Uterus (tissue), 4 donors: ENCODE measurements at places on chromosomes 16 and 17. TPM values are rescaled to one million over a fixed set of nuclear protein-coding genes. Genes with fewer than 3 reads are reported as not detected.
A peak's percentile ranks its signal among the peaks of the same experiment; 100 is the strongest.

DNA sequence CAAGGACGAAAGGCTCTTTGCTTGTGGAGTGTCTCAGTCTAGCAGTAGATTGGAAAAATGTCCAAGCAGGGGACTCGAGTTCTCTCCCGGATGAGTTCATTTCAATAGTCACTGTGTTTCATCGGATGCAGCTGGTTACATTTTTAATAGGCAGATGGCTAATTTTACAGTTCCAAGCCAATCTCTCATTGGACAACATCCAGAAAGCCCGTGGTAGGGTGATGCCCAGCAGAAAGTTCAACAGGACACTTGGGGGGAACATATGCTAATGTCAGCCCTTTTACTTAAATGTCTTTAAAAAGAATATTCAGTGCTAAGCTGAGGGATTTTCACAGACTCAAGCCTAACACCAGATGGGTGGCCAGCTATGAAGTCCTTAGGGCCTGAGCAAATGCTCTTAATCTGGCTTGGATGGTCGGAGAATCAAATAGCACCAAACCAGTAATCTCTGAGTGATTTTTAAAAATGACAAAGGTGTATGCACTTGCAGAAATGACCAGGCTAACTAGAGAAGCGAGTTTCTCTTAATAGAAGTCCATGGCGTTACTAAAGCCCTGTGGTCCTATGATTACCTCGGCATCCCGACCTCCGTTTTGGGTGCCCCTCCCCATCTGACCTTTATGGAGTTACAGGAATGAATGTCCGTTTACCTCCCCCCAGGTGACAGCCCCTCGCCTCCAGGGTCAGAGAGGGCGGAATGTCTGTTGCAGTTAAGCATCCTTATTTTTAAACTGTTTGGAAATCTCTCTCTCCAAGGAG lies 289.2 kb upstream of the SALL1 start:
- no peak for DNase-seq
- no peaks in the 10 kb centered on the region for H3K36me3 ChIP-seq
- no peaks in the 10 kb centered on the region for H3K4me1 ChIP-seq
- H3K4me3 ChIP-seq, result no peak overlapping the region

GRCh38 chr16:31181102-31181830 lies 1.3 kb downstream of the FUS start:
- peak overlapping the region; percentile 95 for H3K4me3 ChIP-seq
- H3K27ac ChIP-seq, result peak overlapping the region; percentile 99
- no peaks in the 10 kb centered on the region for H3K36me3 ChIP-seq
- no peaks in the 10 kb centered on the region for H3K27me3 ChIP-seq
- H3K4me1 ChIP-seq, result peaks cover 10% of the 10 kb centered on the region
- DNase-seq, result peak; percentile 38

DNA sequence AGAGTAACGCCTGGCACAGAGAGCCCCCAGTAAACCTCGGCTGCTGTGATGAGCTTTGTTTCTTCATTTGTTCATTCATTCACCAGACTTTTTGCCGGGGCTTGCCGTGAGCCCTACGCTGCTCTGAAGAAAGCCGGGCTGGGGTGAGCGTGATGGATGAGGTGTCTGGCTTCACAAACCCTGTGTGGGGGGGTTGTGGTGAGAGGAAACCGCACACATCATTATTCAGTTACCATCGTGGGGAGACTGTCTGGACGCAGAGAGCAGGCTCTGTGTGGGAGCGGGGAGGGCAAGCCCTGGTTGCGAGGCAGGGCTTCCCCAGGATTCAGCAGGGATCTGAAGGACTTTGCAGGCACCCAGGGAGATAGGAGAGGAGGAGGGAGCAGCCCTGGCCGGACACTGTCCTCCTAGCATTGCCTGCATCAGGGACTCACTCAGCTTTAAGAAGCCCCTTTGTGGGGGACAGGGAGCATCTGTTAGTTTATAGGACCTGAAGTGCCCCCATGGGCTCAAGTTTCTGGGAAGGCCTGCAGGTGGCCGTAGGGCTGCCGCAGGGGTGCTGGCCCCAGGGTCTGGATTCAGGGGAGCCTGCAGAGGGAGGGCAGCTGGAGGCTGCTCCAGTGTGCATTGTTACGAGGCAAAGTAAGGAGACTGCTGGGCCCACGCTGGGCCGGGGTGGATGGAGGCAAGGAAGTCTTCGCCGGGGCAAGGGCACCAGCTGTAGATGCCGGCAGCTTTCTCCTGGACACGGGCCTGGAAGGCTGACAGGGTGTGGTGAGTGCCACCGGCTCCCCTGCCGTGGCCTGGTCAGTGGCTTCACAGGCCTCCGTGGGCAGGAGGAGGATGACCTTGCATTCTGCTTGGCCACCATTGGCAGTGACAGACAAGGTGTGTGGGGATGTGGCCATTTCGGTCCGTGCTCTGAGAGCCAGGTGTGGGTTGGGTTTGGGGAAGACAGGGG lies 334.5 kb downstream of the SEC14L1 start:
- DNase-seq, result peak; percentile 67
- no peak overlapping the region for H3K4me3 ChIP-seq
- no peaks in the 10 kb centered on the region for H3K27me3 ChIP-seq
- H3K4me1 ChIP-seq, result peaks cover 81% of the 10 kb centered on the region

- H3K4me1 ChIP-seq, result peaks cover 18% of the 10 kb centered on the region
- H3K4me3 ChIP-seq, result no peak overlapping the region
- H3K27ac ChIP-seq, result no peak overlapping the region
- H3K27me3 ChIP-seq, result no peaks in the 10 kb centered on the region
- DNase-seq, result no peak
These were observed 3.5 kb downstream of the CORO6 start for GRCh38 chr17:29619251-29619650.

DNA sequence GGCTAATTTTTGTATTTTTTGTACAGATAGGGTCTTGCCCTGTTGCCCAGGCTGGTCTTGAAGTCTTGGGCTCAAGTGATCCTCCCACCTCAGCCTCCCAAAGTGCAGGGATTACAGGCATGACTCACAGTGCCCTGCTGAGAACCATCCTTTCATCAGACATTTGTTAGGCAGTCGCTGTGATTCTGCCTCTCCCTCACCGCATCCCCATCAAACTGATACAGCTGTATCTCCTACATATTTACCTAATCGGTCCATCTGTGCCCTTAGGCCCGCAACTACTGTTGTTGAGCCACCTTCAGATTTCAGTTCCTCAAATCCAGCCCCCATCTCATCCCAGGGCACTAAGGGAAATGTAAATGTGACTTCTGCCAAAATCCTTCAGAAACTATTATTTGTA lies 2.0 kb upstream of the SLC43A2 start:
- H3K27me3 ChIP-seq, result no peaks in the 10 kb centered on the region
- no peaks in the 10 kb centered on the region for H3K4me1 ChIP-seq
- H3K36me3 ChIP-seq, result no peaks in the 10 kb centered on the region

DNA sequence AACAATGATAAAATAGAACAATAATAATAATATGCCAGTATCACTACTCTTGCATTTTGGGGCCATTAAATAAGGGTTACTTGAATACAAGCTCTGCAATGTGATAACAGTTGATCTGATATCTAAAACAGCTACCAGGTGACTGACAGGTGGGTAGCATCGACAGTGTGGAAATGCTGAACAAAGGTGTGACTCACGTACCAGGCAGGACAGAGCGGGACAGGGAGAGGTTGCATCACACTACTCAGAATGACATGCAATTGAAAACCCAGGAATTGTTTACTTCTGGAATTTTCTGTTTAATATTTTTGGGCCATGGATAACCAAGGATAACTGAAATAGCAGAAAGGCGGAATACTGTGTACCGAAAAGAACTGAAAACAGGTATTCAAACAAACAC lies 15.8 kb upstream of the ZNF19 start:
- no peaks in the 10 kb centered on the region for H3K27me3 ChIP-seq
- H3K27ac ChIP-seq, result no peak overlapping the region
- no peak for DNase-seq
- H3K4me3 ChIP-seq, result no peak overlapping the region
- no peaks in the 10 kb centered on the region for H3K4me1 ChIP-seq
- no peaks in the 10 kb centered on the region for H3K36me3 ChIP-seq

DNA sequence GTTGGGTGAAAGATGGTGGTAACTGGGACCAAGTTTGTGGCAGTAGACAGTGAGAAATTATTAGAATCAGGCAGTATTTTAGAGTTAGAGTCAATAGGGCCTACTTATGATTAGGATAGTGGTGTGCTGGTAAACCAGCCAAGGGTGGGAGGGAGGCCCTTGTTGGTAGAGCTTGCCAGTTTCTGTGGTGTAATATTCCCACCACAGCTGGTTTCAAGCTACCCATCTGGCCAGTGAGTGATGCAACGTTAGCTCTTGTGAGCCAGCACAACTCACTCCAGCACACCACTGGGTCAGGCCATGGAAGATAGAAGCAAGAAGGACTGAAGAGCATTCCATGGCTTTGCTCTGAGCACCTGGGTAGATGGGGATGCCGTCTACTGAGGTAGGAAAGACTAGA lies 34.9 kb downstream of the GNAO1 start:
- no peak overlapping the region for H3K27ac ChIP-seq
- H3K27me3 ChIP-seq, result no peaks in the 10 kb centered on the region
- no peak overlapping the region for H3K4me3 ChIP-seq
- no peaks in the 10 kb centered on the region for H3K36me3 ChIP-seq
- no peak for DNase-seq
- H3K4me1 ChIP-seq, result no peaks in the 10 kb centered on the region

- H3K4me3 ChIP-seq, result no peak overlapping the region
- H3K4me1 ChIP-seq, result peaks cover 5% of the 10 kb centered on the region
- peak overlapping the region; percentile 89 for H3K27ac ChIP-seq
- H3K27me3 ChIP-seq, result no peaks in the 10 kb centered on the region
- H3K36me3 ChIP-seq, result no peaks in the 10 kb centered on the region
- peak; percentile 91 for DNase-seq
These were observed 54.3 kb upstream of the RBFOX3 start for GRCh38 chr17:79664930-79665737.

DNA sequence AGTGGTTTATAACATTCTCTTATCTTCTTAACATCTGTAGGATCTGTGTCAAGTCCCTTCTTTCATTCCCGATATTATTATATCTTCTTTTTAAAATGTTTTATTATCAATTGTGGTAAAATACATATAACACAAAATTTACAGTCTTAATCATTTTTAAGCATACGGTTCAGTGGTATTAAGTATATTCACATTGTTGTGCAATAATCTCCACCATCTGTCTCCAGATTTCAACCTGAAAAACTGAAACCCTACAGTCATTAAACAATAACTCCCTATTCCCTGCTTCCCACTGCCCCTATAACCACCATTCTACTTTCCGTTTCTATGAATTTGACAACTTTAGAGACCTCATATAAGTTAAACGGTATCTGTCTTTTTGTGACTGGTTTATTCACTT lies 45.5 kb downstream of the CEP112 start:
- H3K27ac ChIP-seq, result no peak overlapping the region
- H3K27me3 ChIP-seq, result no peaks in the 10 kb centered on the region
- H3K4me1 ChIP-seq, result no peaks in the 10 kb centered on the region
- peaks cover 3% of the 10 kb centered on the region for H3K36me3 ChIP-seq
- H3K4me3 ChIP-seq, result no peak overlapping the region
- DNase-seq, result no peak

GRCh38 chr16:89842471-89843408 lies 14.5 kb downstream of the SPIRE2 start:
- H3K4me1 ChIP-seq, result no peaks in the 10 kb centered on the region
- no peak overlapping the region for H3K4me3 ChIP-seq
- no peak overlapping the region for H3K27ac ChIP-seq

DNA sequence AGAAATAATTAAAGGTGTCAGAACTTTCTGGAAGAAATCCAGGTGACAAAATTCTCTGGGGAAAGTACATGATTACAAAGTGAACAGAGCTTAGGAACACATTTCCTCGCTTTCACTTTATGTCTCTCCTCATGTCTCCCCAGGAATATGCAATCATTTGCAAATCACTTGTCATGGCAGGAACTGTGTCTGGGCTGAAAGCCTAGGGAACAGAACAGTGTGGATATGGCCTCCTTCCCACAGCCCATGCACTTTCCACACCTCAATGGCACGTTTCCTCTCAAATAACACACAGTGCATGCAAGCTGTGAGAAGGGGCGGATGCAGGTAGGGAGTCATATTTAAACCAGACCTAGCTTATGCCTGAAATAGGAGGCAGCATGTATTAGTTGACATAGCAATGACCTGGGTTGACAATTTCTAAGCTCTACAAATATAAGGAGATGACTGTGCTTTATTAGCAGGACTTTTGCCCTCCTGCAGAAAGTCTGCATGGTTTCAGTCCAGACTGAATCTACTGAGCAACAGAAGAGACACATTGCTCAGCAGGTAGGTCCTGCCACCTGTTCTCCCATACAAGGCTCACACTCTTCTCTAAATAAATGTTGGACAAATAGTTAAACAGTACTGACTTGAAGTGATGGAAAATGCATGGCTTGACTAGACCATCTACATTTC lies 236.0 kb upstream of the ELAC2 start:
- H3K4me1 ChIP-seq, result no peaks in the 10 kb centered on the region
- no peaks in the 10 kb centered on the region for H3K36me3 ChIP-seq
- H3K4me3 ChIP-seq, result no peak overlapping the region
- no peak for DNase-seq
- no peaks in the 10 kb centered on the region for H3K27me3 ChIP-seq

DNA sequence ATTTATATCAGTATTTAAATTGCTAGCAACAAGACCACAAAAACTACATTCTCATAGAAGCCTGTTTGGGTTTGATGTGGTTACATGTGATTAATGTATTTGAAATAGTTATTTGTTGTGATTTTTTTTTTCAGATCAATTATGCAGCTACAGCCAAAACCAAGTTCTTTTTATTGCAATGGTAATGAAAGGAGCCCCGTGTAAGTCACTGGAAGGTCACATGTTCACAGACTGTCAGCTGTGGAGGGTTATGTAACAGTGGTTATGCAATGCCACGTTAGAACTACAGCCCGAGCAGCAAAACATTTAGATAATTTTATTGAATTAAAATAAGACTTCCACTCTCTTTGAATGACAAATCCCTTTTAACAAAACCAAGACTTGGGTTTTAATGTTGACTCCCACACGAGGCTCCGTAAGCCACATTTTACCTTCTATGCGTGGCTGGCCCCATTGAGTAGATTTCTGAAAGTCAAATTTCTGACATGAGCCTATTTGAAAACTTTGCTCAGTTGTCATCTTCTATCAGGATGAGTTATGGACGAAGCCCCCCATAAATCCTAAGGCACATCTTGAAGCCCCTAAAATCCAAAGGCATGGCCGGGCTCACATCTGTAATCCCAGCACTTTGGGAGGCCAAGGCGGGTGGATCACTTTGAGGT lies 41.8 kb upstream of the SEC14L1 start:
- no peaks in the 10 kb centered on the region for H3K27me3 ChIP-seq
- H3K4me1 ChIP-seq, result peaks cover 10% of the 10 kb centered on the region
- DNase-seq, result peak; percentile 77
- no peak overlapping the region for H3K4me3 ChIP-seq
- H3K36me3 ChIP-seq, result no peaks in the 10 kb centered on the region
- H3K27ac ChIP-seq, result peak overlapping the region; percentile 89

- no peaks in the 10 kb centered on the region for H3K36me3 ChIP-seq
- H3K4me1 ChIP-seq, result no peaks in the 10 kb centered on the region
- no peak overlapping the region for H3K27ac ChIP-seq
- DNase-seq, result no peak
- H3K27me3 ChIP-seq, result no peaks in the 10 kb centered on the region
These were observed 93.4 kb upstream of the METRNL start for GRCh38 chr17:82985973-82986372.

- H3K27me3 ChIP-seq, result no peaks in the 10 kb centered on the region
- no peaks in the 10 kb centered on the region for H3K4me1 ChIP-seq
- H3K27ac ChIP-seq, result no peak overlapping the region
- H3K36me3 ChIP-seq, result no peaks in the 10 kb centered on the region
- H3K4me3 ChIP-seq, result no peak overlapping the region
- DNase-seq, result no peak
These were observed 15.1 kb downstream of the CDH11 start for GRCh38 chr16:65106757-65107156.

Gene KRT9
- not detected for total RNA-seq

Gene ELMO3
- not detected for total RNA-seq

Gene MYH2
- total RNA-seq, result 2.0 TPM

Gene PSMC3IP
- 16.5 TPM for total RNA-seq

Gene KIF2B
- total RNA-seq, result not detected

Gene EVPLL
- not detected for total RNA-seq

Gene CLEC10A
- total RNA-seq, result 1.5 TPM

Gene KRTAP4-1
- not detected for total RNA-seq

Gene KRTAP17-1
- not detected for total RNA-seq

Gene OTOP2
- total RNA-seq, result not detected

Gene CDH11
- total RNA-seq, result 106 TPM

Gene LYRM9
- 29.1 TPM for total RNA-seq
